ENCODE measurements at places on chromosomes 13 and 19.

DNA sequence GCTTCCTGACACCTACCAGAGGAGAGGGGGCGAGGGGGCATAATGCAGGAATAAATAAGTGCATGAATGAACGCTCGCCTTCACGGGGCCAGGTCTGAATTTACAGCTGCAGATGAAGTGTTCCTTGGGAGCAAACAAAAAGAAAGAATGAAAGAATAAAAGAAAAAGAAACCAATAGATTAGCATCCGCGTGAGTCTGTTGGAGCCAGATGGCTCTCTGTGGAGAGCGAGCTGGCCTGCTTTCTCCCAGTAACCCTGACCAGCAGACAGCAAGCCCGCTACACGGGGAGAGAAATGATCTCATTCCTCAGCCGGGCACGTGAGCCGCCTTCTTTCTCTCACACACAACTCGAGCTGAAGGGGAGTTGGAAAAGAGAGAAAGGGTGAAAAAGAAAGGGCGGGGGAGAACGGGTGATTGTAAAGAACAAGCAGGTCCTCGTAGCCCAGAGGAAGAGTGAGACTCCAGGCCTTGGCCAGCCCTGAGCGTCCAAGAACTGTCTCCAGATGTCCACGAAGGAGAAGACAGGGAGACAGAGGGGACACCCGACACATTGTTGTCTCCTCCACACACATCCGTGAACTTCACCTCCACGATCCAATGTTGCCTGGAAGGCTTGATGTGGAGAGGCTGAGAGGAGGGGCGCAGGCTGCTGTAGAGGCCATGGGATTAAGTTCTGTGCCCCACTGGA is 81.4 kb downstream of the RNASEH2B start:
- no peak for DNase-seq

- no peak for DNase-seq
Observed at GRCh38 chr13:114047358-114047881, 73.5 kb upstream of the C13orf46 start.

GRCh38 chr13:112481458-112481857 is 105.3 kb downstream of the SPACA7 start:
- DNase-seq = no peak

DNA sequence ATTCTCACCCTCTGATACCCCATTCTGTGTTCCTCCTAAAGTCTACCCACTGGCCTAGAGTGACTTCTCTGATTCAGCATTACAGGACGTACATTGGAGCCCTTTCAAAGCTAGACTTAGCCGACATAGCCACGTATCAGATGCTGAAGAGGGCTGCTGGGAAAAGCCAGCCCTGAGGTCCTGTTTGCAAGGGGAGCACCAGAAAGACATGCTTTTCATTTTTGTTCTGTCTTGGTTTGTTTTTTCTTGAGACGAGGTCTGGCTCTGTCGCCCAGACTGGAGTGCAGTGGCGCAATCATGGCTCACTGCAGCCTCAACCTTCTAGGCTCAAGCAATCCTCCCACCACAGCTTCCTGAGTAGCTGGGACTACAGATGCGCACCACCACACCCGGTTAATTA is 6.3 kb upstream of the ZSWIM4 start:
- no peak for DNase-seq

DNA sequence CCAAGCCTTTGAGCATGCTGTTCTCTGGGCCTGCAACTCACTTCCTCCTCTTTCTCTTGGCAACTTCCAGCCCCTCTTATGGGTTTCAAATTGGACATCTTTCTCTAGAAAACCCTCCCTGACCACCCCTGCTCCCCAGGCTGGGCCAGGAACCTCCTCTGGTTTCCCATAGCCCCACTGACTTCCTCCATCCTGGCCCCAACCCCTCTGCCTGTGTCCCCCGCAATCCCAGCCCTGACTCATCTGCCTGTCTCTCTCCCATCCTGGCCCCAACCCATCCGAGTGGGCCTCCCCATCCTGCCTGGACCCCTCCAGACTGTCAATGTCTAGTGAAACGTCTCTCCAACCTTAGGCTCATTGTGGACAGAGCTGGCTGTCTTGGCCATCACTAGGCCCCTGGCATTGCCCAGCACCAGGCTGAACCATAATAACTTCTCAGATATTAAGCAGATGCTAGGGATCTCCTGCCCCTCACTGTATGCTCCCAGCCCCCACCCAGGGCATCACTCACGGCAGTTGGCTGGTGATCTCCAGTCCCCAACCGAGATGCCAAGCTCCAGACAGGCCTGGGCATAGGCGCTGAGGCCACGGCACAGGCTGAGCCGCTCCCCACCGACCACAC is 16.8 kb downstream of the FCGBP start:
- DNase-seq = no peak

GRCh38 chr13:88411696-88412095 is 740.5 kb downstream of the SLITRK5 start:
- DNase-seq = no peak

DNA sequence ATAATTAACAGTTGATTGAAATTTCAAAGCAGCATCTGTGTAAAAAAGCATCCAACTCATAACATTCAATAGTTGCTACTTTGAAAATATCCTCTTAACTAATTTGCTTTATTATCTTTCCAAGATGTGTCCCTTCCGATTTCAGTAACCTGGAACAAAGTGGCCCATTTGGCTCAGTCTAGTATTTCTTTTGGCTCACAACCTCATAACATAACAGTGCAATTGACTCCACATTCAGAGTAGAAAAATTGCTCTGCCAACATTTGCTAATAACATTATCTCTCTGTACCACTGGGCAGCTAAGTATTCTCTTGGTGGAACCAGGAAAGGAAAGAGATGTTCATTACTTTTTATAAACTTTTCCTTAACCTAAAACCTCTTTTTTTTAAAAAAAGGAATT is 571.1 kb upstream of the ARGLU1 start:
- no peak for DNase-seq

DNA sequence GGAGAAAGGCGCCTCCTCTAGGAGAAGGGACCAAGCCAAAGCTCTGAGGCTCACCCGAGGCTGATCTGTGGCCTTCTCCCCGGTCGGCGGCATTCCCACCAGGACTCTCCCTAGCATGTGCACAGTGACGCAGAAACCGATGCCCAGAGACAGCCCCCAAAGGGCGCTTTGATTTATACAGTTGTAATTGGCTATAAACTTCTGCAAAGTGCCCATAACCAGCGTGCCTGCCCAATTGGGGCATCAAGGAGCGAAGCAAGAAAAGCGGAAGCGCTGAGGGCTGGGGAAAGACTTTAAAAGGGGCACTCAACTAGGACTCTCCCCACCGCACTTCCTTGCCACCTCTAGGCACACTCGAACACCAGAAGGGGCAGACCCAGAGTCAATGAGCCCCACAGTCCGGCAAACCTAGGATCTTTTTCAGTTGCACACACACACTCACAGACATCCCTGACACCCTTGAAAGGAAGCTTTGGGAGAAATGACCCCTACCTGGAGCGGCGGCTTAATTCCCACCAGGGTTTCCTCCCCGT is 1.8 kb downstream of the CDX2 start:
- DNase-seq = no peak

GRCh38 chr19:48607359-48607755 is 815 bp downstream of the SPACA4 start:
- DNase-seq = no peak

GRCh38 chr19:3968556-3969434 is 2.1 kb downstream of the DAPK3 start:
- no peak for DNase-seq

- DNase-seq = no peak
Observed at GRCh38 chr13:67519356-67519755, 289.2 kb upstream of the PCDH9 start.

- DNase-seq = no peak
Observed at GRCh38 chr19:13765395-13766094, 1.2 kb downstream of the MRI1 start.

DNA sequence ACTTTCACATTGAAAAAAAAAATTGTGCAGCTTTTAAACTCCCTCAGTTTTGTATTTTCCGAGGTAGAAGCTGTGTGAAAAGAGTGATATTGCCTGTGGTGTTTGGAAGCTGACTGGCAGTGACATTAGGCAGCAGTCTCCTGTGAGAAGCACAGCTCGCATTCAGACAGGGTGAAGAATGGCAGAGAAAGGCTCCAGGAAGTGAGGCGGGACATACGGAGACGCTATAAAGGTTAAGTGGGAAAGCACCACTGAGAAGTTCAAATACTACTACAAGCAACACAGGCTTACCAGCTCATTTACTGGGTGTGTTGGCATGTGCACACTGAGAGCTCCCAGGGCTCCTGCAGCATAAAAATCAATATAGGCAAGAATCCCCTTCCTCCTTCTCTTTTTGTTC is 88.4 kb downstream of the RXFP2 start:
- no peak for DNase-seq

- peak; percentile 84 for DNase-seq
Observed at GRCh38 chr19:12847159-12848139, 9.1 kb downstream of the MAST1 start.

DNA sequence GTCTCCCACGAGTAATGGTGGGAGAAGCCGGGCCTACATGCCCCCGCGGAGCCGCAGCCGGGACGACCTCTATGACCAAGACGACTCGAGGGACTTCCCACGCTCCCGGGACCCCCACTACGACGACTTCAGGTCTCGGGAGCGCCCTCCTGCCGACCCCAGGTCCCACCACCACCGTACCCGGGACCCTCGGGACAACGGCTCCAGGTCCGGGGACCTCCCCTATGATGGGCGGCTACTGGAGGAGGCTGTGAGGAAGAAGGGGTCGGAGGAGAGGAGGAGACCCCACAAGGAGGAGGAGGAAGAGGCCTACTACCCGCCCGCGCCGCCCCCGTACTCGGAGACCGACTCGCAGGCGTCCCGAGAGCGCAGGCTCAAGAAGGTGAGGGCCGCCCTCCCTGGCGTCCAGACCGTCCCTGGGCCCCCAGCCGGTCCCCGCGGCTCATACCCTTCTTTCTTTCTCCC is 1.4 kb upstream of the USF2 start:
- peak; percentile 46 for DNase-seq

- DNase-seq = peak; percentile 19
Observed at GRCh38 chr13:102402290-102402689, 442 bp upstream of the FGF14 start.

DNA sequence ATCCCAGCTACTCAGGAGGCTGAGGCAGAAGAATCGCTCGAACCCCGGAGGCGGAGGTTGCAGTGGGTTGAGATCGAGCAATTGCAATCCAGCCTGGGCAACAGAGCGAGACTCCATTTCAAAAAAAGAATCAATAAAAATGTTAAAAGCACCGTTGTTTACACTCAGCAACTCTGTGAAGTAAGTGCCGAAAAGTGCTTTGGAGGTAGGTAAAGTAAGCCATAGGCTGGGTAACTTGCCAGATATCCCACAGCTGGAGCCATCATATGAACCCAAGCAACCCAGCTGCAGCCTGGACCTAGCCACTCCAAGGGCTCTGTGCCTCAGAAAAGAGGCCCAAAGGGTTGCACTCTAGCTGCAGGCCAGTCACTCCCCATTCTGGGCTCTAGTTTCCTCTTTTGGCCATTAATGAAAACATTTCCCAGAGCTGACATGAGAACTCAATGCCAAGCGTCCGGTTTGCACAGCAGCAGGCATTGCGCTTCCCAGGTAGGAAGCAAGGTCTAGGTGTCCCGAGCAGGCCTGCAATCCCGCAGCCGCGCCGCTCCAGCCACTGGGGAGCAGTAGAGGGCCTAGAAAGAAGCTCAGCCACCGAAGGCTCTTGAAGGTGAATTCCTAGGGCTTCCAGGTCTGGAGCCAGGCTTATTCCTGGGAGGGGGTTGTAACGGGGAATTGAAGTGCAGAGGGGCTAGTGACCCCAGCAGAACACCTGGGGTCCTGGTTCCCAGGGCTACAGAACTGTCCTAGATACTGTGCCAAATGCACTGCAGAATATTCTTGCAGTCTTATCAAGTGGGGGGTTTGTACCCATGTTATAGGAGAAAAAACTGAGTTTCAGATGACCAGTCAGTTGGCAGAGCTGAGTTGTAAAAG is 4.1 kb upstream of the CD79A start:
- peak; percentile 66 for DNase-seq

- DNase-seq = peak; percentile 94
Observed at GRCh38 chr19:8592231-8593009, 15.2 kb upstream of the MYO1F start.

DNA sequence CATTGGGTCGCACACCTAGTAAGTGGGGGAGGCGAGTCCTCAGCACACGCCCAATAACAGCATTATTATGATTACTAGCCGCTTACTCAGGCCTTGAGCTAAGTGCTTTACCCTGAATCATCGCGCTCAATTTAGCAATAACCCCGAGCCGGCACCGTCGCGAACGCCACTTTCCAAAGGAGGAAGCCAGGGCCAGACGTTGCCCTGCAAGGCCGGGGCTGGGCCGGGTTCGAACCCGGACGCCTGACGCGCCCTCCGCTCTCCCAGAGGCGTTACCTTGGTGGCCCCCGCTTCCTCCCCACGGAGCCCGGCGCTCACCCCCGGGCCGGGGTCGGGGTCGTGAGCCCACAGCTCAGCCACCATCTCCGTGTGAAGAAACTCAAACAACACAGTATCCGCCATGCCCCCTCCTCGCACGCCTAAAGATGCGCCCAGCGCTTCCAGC is at the start of gene TRAPPC6A:
Gene TRAPPC6A (minus strand): TSS at position 421 of the 445 bp plus-strand sequence. CDS start 19 bp downstream, at position 402.
- DNase-seq = no peak

- no peak for DNase-seq
Observed at GRCh38 chr13:46071590-46072249, 19.2 kb upstream of the ZC3H13 start.

GRCh38 chr19:35017507-35017906 is 12.8 kb upstream of the SCN1B start:
- DNase-seq = no peak

GRCh38 chr19:5572556-5573286 is 5.0 kb upstream of the TINCR start:
- DNase-seq = no peak

DNA sequence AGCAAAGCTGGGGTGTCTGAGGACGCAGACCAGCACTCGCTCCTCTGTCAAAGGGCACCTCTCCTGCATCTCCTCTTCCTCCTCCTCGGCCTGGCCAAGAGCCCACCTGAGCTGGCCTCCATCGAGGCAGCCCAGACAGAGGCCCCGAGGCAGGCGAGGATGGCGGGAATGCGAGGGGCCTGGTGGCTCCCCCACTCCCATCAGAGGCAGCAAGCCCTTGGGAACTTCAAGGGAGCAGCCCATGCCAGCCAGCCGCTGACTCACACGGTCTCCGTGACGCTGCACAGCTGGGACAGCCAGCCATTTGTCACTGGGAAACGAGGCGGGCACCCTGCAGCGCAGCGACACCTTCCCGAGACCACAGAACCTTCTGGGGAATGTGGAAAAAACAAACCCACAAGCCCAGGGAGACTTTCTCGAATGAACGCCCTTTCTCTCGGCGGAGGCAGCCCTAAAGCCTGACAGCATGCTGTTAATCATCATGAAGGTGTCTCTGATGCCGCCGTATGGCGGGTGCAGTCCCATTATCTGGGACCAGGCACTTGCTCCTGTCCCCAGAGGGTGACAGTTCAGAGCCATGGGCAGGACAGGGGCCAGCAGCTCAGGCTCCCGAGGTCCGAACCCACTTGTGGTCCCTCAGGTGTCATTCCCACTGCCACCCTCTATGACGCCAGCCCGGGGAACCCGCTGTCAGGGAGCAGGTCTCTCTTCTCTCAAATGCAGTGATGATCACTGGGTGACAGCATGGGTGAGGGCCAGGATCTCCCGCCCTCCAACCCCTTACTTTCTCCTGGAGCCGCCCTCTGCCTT is 53.0 kb downstream of the PEPD start:
- DNase-seq = no peak

GRCh38 chr13:40113643-40114304 is 458.3 kb downstream of the COG6 start:
- DNase-seq = no peak

- no peak for DNase-seq
Observed at GRCh38 chr19:36028313-36029041, 4.2 kb downstream of the CLIP3 start.
